ENCODE measurements at places on chromosomes 6 and 20.

DNA sequence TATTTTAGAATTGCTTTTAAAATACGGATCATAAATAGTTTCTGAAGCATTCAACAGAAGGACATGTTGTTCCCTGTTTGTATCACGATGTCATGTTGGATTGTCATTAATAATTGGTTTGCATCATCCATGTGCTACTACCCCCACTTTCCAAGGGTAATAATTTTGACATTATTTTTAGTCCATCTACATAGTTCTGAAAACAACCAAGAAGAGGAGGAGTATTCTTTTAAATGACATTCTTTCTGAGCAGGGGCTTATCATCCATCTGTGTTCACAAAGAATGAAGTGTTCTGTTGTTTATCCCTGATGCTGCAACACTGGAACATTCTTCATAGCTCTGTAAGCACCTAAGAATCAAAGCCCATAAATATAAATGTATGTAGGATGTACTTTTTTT is 151.0 kb upstream of the CITED2 start:
- no peak for DNase-seq

DNA sequence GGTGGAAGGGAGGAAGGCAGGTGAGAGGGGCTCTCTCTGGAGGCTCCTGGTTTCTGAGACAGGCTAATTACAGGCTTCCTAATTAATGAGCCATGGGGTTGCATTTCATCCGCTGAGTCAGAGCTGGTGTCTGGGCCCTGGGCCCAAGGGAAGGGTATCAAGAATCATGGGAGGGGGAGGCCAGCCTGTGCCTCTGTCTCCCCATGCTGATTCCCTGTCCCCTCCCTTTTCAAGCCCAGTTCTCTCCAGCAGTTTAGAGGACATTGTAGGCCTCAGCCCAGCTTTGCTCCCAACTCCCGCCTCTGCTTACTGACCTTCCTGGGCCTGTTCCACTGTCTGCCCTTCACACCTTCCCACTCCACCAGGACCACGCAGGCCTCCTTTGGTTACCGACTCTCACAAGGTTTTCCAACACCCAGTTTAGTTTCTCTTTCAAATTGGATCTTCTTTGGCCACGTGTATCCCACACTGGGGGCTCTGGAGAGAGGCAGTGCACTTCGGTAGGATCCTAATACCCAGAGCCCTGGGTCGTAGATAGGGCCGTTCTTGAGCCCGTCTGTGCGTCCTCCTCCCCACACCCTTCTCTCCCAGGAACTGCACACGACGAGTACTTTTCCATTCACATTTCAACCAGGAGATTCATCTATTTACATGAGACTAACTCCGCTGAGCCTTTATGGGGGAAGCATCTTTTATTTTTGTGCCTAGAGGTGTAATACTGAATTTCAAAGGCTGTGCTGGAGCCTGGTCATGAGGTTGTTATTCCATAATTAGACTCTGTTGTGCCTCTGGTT is 18.2 kb upstream of the AVP start:
- no peak for DNase-seq

DNA sequence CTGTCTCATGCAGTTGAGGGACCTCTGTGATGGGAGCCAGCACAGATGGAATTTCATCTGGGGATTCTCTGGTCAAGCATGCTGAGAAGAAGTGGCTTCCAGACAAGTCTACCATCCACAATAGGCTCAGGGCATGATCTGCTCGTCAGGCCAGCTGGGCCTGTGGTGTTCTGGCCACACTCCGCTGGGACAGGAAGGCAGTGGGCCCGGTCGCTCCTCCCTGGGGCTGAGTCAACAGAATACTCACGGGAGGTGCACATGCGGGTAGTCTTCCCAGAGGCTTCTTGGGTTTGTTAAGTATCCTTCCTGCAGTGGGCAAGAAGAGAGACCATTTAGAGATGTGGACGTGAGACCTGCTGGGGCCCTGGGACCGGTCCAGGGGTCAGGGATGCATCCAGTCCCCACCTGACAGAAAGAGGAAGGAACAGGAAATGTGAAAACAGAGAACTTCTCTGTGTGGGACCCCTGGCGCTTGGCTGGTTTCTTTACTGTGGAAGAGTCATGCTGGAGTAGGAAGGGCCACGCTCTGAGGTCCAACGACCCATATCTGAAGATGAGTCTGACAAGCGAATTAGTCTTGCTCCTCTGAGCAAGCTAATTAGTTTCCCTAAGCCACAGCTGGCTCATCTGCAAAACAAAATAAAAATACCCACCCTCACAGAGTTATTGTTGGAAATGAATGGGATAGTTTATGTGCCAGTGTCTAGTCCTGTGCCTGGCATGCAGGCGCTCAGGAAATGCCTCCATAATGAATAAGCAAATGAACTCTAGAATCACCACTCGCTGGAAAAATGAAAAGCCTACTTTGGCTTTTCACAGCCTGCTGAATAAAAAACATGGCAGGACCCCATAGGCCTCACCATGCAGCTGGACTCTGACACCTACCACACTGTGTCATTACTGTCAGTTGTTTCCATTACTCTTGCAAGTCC is 67.3 kb downstream of the TRAM2 start:
- no peak for DNase-seq

- DNase-seq, result no peak
These were observed 44.6 kb upstream of the HDDC2 start for GRCh38 chr6:125346201-125346925.

DNA sequence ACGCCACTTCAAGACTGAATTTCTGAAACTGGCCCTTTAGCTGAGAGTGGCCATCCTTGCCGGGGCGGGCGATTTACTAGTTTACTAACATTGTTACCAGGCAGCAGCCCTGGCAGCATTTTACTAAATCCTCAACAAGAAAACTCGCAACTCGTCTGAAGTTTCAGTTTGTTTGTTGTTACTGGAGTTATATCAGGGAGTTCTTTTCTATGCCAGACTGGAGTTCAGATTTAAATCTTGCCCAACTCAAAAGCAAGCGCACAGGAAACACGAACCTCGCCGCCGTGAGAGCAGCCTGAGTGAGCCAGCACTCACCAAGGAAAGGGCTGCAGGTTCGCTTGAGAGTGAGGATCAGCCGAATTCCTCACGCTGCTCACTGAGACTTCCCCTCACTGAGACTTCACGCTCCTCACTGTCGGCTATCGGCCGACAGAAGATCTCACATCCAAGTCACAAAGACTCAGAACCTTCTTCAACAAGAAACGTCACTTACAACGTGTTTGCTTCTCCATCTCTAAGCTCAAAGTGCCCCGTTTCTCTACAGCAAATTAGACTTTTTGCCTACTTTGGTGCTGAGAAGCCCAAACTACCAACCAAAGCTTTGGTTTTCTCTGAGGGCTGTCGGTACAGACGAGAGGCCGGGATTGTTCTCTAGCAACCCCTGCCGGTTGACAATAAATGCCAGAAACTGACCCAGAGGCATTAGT is 78.9 kb downstream of the OLIG3 start:
- DNase-seq, result peak; percentile 61

DNA sequence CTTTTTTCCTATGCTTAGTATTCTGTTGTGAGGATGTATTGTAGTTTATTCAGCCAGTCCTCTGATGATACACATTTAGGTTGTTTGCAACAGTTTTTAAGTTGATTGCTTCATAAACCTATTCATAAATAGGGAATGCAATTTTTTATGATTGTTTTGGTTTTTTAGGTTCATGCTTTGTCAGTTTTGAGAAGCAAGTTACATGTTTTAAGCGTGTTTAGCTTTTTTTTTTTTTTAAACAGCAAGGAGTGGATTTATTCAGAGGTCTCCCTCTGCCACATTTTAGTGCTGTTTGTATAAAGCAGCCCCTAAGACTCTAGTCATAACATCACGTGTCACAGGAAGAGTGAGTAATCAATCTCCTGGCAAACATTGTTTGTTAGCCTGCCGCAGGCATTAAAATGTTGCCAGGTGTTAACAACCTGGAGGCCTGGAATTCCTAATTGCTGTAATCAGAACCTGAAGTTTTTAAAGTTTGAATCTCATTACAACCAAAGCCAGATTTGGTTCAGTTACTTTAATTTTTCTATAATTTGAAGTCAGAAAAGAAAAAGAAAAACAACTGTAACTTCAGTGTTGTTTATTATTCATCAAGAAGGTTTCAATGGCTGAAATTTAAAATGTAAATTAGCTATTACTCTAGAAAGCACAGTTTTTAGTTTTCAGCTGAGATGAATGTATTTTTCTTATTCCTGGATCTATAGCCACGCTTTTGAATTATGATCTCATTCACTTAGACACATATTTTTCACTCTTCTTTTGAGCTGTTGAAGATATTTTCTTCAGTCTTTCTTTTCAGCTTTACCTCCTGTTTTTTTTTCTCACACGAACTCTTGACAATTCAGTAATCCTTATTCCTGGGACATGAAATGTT is 59.2 kb downstream of the KCNS1 start:
- no peak for DNase-seq

DNA sequence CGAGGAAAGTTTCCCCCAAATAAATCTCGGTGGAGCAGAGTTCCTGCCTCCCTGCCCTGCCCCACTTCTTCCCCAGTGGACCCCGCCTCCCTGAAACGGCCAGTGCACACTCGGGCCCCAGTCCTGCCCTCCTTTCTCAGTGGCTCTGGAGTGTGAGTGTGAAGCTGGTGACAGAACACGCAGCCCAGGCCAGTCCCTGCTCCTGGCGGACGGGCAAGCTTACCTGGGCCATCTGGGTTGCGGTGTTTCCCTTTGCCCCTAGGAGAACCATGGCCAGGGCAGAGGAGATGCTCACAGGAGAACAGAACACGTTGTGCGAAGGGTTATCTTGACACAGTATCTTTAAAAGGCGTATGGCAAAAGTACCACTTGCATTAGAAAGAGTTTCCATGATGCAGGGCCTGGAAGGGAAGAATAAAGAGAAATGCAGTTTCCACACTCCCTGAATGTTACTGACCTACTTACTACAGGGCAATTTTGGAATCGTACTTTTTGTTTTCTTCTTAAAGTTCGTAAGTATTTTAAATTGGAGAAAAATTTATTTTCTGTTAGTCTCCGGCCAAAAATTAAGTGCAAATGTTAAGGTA is 2.8 kb downstream of the SERPINB9 start:
- no peak for DNase-seq

- DNase-seq, result no peak
These were observed 121.7 kb upstream of the EXOC2 start for GRCh38 chr6:814378-815347.

- no peak for DNase-seq
These were observed 1.6 kb downstream of the CEP43 start for GRCh38 chr6:167000759-167001158.

- no peak for DNase-seq
These were observed 39.6 kb upstream of the NOX3 start for GRCh38 chr6:155495011-155495768.

GRCh38 chr20:61814726-61815125 is 251.0 kb downstream of the TAF4 start:
- DNase-seq, result no peak

GRCh38 chr6:149458196-149458595 is 26.6 kb downstream of the ZC3H12D start:
- no peak for DNase-seq

DNA sequence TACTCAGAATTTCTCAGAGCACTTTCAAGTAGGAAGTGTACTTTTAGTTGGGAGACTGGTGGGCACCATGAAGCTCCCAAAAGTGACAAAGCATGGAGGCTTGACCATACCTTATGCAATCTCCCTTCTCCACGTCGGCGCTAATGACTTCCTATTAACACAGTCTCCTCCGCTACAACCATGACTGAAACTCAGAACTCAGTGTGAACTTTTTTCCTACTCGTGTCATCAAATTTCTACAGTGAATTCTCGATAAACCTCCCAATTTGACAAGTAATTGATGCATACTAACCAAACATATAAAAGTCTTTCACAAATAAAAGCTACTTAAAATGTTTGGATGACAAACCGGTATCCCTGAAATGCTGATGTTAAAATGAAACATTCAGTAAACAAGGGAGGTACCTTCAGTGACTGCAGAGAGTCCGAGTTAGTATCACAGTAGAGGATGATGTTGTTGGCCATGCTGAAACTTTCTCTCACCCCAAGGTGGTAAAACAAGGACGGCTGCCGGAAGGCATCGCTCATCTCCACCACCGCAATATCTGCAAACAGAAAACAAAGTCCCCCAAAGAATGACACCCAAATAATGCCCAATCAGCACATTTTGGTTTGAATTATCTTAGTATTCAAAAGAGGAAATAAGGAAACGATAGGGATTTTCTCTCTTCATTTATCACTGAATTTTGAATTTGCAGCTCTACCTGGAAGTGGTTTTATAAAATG is 72.1 kb downstream of the MAP3K5 start:
- no peak for DNase-seq

DNA sequence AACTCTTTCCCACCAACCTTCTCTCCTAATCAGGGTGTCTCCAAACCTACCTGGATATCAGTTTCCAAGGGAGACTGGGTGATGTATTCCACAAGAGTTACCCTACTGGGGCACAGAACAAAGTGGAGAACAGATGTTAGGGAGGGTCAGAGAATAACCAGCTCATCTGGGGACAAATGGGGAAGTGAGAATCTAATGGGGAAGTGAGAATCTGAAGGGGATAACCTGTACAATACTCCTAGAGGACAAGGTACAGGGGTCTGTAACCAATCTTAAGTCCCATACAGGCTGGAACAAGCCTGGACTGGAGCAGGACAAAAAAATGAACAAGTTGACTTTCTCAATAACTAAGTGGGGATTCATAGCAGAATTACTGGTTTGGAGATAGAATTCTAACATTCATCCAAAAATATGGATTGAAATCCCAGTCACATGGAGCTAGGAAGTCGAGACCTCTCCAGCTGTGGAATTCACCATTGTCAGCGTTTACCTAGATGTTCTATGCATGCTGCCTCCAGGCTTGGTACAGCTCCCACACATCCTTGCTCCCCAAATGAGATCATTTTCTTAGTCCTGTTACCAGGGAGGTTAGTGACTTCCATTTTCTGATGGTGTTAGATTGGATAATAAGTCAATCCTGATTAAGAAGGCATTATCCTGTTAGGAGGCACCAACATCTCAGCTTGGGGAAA is 214.8 kb upstream of the MOCS1 start:
- DNase-seq, result no peak

DNA sequence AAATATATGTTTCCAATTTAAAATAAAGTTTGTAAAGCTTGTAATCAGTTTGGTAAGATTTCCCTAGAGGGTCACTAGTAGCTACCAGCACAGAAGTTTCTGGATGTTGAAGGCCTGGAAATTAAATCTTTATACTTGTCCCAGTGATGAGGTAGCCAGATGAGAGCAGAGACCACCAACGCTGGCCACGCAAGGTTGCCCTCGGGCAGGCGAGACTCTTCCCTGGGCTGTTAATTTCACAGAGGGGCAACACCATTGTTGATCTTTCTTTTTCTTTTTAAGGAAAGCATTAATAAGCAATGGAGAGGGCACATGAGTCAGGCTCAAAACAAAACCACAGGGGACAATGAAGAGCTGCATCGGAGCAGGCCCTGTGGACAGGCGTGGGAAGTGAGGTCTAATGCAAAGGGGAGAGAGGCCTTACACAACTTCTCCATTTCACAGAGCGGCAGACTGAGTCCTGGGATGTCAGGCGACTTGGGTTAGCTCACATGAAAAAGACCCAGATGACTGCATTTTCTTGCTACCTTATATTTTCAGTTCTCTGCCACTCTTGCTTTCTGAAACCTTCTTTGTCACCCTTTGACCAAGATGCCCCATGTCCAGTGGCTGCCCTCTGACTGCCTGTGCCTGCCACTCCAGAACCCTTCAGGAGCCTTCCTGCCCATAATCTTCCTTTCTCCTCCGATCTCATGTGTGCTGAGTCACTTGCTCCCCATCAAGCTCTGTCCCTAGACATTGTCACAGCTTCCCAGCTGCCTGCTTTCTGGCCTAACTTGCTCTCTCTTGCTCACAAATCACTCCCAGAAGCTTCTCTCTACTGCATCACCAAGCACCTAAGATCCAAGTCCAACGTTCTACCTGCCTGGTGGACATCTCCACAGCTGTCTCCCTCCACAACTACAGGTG is 107.7 kb upstream of the CDYL start:
- no peak for DNase-seq

GRCh38 chr6:160253714-160254113 is 4.9 kb downstream of the SLC22A2 start:
- DNase-seq, result no peak
